ENCODE measurements at places on chromosomes 4 and X. TPM values are rescaled to one million over a fixed set of nuclear protein-coding genes. Genes with fewer than 3 reads are reported as not detected.

The ALAS2 gene
- 1.1 TPM for total RNA-seq

The OR13H1 gene
- not detected for total RNA-seq

The FATE1 gene
- not detected for total RNA-seq

The SSX1 gene
- total RNA-seq, result not detected

The EXOC1L gene
- total RNA-seq, result not detected

The AWAT1 gene
- total RNA-seq, result not detected

The CDS1 gene
- 0.29 TPM for total RNA-seq

The DGAT2L6 gene
- not detected for total RNA-seq

The NLRP2B gene
- not detected for total RNA-seq

The GABRG1 gene
- 0.16 TPM for total RNA-seq

The CT55 gene
- total RNA-seq, result not detected

The HTN1 gene
- not detected for total RNA-seq

The TAF7L gene
- total RNA-seq, result 0.26 TPM

The NKX6-1 gene
- not detected for total RNA-seq

The SYNPO2 gene
- total RNA-seq, result 89.8 TPM

The SPOCK3 gene
- not detected for total RNA-seq

All from mesenteric fat pad (tissue), 1 donor.